ENCODE measurements at places on chromosomes 11 and 22. TPM values are rescaled to one million over a fixed set of nuclear protein-coding genes. Genes with fewer than 3 reads are reported as not detected.

DNA sequence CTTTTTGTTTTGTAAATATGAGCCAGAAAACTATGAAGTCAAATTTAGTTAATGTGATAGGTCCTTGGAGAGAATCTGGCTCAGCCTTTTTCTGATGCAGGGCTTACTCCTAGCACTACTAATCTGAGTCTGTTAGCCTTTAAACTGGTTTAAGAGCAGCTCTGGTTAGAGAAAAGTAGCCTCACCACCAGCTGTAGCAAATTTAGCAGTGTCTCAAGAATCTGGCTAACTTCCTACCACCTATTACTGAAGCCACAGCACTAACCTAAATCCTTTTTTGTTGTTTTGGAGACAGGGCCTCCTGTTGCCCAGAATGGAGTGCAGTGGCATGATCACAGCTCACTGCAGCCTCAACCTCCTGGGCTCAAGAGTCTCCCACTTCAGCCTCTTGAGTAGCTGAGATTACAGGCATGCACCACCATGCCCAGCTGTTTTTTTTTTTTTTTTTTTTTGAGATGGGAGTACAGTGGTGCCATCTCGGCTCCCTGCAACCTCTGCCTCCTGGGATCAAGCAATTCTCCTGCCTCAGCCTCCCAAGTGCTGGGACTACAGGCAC lies 13.9 kb downstream of the RBM4B start:
- H3K4me3 ChIP-seq, result no peak overlapping the region
- peaks cover 15% of the 10 kb centered on the region for H3K36me3 ChIP-seq
- no peak overlapping the region for H3K27ac ChIP-seq
- H3K4me1 ChIP-seq, result no peaks in the 10 kb centered on the region

DNA sequence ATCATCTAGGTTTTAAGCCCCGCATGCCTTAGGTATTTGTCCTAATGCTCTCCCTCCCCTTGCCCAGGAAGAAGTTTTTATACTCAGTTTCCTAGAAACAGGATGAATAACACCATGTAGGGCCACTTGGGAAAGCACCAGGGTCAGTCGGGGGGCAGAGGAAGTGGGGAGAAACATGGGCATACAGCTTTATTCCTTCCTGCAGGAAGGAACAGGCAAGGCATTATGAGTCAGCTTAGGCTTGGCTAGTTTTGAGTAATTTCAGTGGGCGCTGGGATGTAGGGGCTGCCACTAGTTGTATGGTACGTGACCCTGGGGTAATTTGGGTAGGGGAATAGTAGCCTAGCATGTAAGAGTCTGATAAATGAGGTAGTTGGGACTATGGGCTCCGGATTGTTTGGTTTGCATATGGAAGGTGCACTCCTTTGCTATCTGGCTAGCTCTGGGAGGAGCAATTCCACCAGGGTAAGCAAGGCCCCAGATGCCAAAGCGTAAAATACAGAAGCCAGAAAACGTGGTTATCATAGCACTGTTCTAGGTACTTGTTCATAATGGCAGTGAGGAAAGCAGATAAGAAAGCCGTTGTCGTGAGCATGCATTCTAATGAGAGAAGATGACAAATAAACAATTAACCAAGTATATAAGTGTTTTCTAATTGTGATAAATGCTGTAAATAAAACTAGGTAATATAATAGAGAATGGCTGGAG lies 24.8 kb downstream of the ACER3 start:
- no peak overlapping the region for H3K4me3 ChIP-seq
- no peaks in the 10 kb centered on the region for H3K4me1 ChIP-seq
- no peaks in the 10 kb centered on the region for H3K36me3 ChIP-seq
- no peaks in the 10 kb centered on the region for H3K27me3 ChIP-seq
- peak; percentile 37 for DNase-seq

DNA sequence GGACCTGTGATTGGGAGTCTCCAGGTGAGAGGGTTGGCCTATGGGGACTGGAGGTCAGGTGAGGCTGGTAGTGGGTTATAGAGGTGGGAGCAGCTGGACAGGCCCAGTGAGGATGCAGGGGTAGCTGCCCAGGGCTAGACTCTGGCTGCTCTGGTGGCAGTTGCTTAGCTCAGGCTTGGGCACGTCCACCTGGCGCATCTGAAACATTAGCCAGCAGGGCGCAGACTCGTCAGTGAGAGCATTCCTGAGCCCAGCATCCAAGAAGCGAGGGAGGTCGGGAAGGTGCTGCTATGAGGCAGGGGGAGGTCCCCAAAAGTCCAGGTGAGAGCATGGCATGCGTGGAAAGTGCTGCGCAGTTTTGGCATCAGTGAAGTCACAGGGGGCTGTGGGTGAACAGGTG lies 3.5 kb upstream of the GGT1 start:
- no peaks in the 10 kb centered on the region for H3K4me1 ChIP-seq
- no peak overlapping the region for H3K27ac ChIP-seq
- no peaks in the 10 kb centered on the region for H3K36me3 ChIP-seq
- no peak overlapping the region for H3K4me3 ChIP-seq
- DNase-seq, result no peak

DNA sequence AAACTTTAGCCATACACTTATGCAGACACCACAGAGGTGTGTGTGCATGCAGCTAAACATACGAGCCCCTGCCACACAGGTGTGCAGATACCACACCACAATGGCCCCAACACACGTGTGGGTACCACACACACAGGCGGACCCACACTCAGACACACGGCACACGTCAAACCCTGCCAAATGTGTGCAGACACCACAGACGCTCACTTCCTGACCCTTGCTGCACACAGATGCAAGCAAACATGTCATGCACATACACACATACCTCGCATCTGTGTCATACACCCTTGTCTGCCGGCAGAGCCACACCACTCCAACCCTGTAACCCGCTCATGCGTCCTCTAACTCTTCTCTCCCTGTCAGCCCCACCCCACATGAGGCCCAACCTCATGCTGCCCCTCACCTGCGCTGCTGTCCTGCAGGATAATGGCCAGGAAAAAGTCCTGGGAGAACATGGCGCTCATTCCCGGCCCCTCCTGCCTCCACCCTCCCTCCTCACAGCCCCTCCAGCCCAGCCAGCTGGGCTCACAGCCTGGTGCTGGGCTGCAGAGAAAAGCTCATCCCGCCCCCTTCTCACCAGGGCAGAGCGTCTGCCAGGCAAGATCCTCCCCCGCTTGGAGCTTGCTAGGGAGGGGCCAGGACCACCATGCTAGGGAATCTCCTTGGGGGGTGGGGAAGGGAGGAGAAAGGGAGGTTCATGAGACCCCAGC lies 14.2 kb downstream of the SMPD1 start:
- no peak overlapping the region for H3K4me3 ChIP-seq
- no peak overlapping the region for H3K27ac ChIP-seq
- H3K4me1 ChIP-seq, result no peaks in the 10 kb centered on the region
- H3K36me3 ChIP-seq, result peaks cover 10% of the 10 kb centered on the region

Gene GRM5
- total RNA-seq, result under 0.01 TPM

Gene TUB
- 9.6 TPM for total RNA-seq

Gene UBASH3B
- total RNA-seq, result 44.4 TPM

- peaks cover 11% of the 10 kb centered on the region for H3K36me3 ChIP-seq
- no peaks in the 10 kb centered on the region for H3K4me1 ChIP-seq
- no peak for DNase-seq
- H3K4me3 ChIP-seq, result peak overlapping the region; percentile 83
Observed at GRCh38 chr11:119029340-119030028, 1.2 kb downstream of the SLC37A4 start.

DNA sequence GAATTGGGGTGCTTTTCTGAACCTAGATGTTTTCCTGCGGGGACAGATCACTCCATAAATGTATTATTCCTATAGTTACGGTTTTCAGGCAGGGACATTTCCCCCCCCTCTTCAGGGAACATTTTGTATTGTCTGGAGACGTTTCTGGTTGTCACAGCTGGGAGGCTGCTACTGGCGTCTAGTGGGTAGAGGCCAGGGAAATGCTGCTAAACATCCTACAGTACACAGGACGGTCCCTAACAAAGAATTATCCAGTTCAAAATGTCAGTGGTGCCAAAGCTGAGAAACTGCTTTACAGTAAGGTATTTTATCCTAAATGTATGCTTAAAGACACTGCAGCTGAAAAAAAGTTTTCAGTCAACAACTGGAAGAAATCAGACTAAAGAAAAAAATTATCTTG lies 19.4 kb downstream of the PIWIL4 start:
- no peak overlapping the region for H3K27ac ChIP-seq
- no peaks in the 10 kb centered on the region for H3K36me3 ChIP-seq
- H3K4me3 ChIP-seq, result no peak overlapping the region
- DNase-seq, result no peak
- H3K4me1 ChIP-seq, result no peaks in the 10 kb centered on the region

DNA sequence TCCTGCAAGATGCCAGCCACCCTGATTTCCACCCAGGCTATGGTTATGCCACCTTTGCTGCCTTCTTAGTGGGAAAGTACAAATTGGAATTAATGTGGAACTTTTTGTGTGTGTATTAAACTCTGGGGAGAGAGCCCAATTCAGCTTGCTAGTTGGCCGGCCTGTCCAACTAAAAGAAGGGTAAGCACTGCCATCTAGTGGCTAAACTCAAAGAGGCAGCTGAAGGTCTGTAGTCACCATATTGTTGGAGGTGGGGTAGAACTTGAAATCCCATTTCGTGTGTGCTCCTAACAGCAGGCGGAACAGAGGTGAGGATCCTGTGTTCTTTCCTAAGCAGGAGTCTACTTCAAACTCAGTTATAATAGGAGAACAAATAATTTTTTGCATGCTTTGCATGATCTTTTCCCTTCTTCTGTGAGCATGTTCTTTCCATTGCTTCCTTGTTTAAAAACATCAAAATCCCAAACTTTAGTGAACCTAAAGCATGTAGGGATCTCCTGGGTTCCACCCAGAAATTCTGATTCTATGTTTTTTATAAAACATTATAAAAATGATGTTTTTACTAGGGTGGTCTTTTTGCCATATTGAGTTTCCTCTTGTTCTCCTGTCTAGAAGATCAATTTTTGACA lies 138.8 kb upstream of the SORL1-AS1 start:
- peaks cover 2% of the 10 kb centered on the region for H3K36me3 ChIP-seq
- H3K4me3 ChIP-seq, result no peak overlapping the region

DNA sequence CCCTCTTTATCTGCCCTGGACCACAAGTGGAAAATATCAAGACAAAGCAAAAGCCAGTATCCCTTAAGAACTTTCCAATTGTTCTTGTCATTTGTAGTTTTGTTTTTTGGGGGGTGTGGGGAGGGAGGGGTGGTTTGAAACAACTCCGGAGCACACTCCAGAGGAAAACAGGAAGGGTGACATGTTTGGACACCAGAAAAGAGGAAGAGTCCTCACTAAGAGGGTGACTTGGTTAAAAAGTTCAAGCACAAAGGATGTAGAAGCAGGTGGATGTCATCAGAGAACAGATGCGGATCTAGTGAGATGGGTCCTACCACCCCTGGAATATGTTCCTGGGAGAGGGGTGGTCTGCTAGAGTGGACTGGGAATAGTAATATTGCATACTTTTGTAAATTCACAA lies 25.8 kb downstream of the ADAMTS8 start:
- no peaks in the 10 kb centered on the region for H3K36me3 ChIP-seq
- H3K27ac ChIP-seq, result peak overlapping the region; percentile 92
- no peak for DNase-seq
- peaks cover 34% of the 10 kb centered on the region for H3K4me1 ChIP-seq
- no peak overlapping the region for H3K4me3 ChIP-seq
- H3K27me3 ChIP-seq, result no peaks in the 10 kb centered on the region

Gene APOL4
- 2.0 TPM for total RNA-seq

Data from fibroblast of lung (primary cell).